Naive B cell (primary cell): ENCODE measurements at places on chromosomes 12 and 14. TPM values are rescaled to one million over a fixed set of nuclear protein-coding genes. Genes with fewer than 3 reads are reported as not detected.

DNA sequence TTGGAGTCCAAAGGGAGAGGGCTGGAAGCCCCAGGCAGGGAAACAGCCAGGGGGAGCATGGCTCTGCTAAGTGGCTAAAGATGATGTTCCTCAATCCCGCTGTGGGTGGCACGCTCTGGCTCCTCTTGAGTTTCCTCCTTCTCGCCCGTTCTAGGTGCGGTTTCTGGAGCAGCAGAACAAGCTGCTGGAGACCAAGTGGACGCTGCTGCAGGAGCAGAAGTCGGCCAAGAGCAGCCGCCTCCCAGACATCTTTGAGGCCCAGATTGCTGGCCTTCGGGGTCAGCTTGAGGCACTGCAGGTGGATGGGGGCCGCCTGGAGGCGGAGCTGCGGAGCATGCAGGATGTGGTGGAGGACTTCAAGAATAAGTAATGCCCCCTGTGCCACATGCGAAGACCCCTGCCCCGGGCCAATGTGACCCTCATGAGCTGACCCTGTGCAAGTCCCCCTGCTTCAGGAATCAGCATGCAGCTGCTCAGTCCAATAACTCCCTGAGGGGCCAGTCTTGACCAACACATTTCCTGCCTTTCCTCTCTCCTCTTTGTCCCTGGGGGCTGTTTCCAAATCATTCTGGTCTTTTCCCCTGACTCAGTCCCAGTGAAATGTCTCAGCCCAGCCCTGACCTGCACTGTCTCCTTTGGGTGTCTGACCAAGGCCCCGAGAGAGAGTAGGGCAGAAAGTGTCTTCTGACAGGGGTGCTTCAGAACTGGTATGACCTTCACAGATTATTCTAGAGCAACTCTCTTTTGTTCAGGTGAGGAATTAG lies 2.1 kb downstream of the KRT7 start:
- H3K36me3 ChIP-seq, result no peaks in the 10 kb centered on the region
- no peaks in the 10 kb centered on the region for H3K4me1 ChIP-seq
- peaks cover 63% of the 10 kb centered on the region for H3K27me3 ChIP-seq
- no peak for DNase-seq

DNA sequence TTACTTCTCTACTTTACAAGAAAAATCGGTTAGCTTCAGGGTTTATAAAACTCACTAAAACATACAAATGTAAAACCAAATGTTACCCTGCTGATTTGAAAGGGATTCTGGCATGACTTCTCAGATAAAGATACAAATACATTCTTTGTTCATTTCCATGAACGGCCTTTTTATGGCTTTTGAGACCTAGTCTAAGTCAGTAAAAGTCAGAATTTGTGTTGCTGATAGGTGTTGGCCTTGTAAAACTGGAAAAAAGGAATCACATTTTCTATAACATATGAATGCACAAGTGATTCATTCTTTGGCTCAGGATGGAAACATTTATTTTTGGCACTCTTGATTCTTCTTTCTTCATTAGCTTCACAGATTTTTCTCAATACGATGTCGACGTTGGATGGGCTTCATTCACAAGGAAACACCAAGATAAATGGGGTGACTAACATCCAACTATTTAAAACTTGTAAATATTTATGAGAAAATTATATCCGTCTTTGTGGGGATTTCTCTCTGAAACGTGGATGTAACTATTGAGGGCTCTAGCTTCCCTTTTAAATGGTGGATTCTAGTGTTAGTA lies 27.0 kb upstream of the CPM start:
- H3K27me3 ChIP-seq, result no peaks in the 10 kb centered on the region
- H3K4me1 ChIP-seq, result peaks cover 9% of the 10 kb centered on the region
- H3K36me3 ChIP-seq, result no peaks in the 10 kb centered on the region
- no peak overlapping the region for H3K27ac ChIP-seq

GRCh38 chr12:52228931-52229330 lies 4.1 kb upstream of the KRT7 start:
- H3K4me1 ChIP-seq, result no peaks in the 10 kb centered on the region
- DNase-seq, result no peak
- H3K27me3 ChIP-seq, result peaks cover 45% of the 10 kb centered on the region
- H3K4me3 ChIP-seq, result no peak overlapping the region
- H3K27ac ChIP-seq, result no peak overlapping the region
- no peaks in the 10 kb centered on the region for H3K36me3 ChIP-seq

GRCh38 chr12:131038159-131038558 lies 84.5 kb downstream of the ADGRD1 start:
- peak overlapping the region; percentile 30 for H3K27ac ChIP-seq
- H3K27me3 ChIP-seq, result no peaks in the 10 kb centered on the region
- DNase-seq, result no peak

DNA sequence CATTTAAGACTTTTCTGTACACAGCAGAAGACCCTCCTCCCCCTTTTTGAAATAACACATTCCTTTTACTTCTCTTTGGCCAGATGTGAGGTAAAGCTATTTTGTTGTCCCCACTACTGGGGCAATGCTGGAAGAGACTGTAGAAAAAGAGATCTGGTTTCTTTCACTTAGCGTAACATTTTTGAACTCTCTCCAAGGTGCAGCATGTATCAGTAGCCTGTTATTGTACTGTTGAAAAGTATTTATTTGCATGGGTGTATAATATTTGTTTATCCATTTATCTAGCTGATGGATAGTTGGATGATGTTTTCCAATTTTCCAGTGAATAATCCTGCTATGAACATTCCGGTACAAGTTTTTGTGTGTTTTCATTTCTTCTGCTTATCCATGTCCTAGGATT lies 335.2 kb downstream of the SOX5 start:
- no peaks in the 10 kb centered on the region for H3K36me3 ChIP-seq
- no peaks in the 10 kb centered on the region for H3K27me3 ChIP-seq
- H3K4me3 ChIP-seq, result no peak overlapping the region
- no peaks in the 10 kb centered on the region for H3K4me1 ChIP-seq

DNA sequence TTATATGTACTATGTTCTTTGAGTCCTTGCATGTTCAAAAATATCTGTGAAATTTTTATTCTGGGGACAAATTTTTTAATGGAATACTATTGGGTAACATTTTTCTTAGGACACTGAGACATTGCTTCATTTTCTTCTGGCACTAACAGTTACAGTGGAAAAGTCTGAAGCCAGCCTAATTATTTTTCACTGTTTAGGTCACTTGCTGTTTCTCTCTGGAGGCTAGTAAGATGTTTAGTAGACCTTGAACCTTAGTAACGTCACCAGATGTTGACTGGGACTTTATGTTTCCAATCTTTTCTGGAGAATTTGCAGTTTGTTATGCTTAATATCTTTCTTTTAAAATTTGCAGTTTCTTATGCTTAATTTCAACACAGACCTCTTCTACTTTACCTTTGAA lies 12.3 kb upstream of the EPYC start:
- H3K36me3 ChIP-seq, result no peaks in the 10 kb centered on the region
- no peak overlapping the region for H3K27ac ChIP-seq

DNA sequence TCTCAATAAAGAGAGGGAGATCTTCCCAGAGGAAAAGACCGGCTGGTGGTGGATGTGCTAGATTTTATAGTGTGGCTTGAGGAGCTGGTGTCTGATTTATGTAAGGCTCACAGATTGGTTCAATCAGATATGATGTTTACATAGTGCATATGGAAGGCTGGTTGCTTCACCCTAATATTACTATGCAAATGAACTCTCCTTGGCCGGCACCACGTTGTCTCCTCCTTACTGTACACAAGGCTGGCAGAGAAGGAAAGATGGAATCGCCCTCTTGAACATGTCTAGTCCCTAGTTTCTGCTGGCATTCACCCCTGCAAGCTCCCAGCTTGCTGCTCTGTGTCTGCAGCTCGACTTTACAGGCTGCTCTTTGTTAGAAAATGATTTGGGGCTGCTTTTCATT lies 8.9 kb downstream of the FAM186A start:
- no peak for DNase-seq
- no peak overlapping the region for H3K27ac ChIP-seq
- H3K36me3 ChIP-seq, result no peaks in the 10 kb centered on the region
- no peaks in the 10 kb centered on the region for H3K27me3 ChIP-seq
- H3K4me1 ChIP-seq, result peaks cover 8% of the 10 kb centered on the region

- H3K27me3 ChIP-seq, result no peaks in the 10 kb centered on the region
- H3K36me3 ChIP-seq, result no peaks in the 10 kb centered on the region
- H3K27ac ChIP-seq, result no peak overlapping the region
- no peaks in the 10 kb centered on the region for H3K4me1 ChIP-seq
- DNase-seq, result no peak
Measured at GRCh38 chr12:41289501-41289900, 101.4 kb downstream of the PDZRN4 start.

DNA sequence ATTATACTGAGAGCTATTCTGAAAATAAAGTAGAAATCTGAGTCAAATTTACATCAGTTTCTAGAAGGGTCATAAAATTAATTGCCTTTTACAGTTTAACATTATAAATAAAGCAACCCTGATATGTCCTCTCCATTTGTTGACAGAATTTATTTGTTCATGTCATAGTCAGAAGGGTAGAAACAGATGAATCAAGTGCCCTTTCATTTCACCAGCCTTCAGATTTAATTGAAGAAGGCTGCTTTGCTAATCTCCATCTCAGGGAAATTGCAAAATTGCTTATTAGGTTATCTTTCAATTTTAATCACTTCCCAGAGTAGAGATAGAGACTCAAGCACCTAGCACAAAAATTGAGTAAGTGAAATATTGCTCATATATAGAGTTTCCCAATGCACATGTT lies 76.8 kb downstream of the ATXN7L3B start:
- no peak overlapping the region for H3K4me3 ChIP-seq
- no peak overlapping the region for H3K27ac ChIP-seq
- H3K36me3 ChIP-seq, result no peaks in the 10 kb centered on the region
- H3K4me1 ChIP-seq, result no peaks in the 10 kb centered on the region
- H3K27me3 ChIP-seq, result no peaks in the 10 kb centered on the region

DNA sequence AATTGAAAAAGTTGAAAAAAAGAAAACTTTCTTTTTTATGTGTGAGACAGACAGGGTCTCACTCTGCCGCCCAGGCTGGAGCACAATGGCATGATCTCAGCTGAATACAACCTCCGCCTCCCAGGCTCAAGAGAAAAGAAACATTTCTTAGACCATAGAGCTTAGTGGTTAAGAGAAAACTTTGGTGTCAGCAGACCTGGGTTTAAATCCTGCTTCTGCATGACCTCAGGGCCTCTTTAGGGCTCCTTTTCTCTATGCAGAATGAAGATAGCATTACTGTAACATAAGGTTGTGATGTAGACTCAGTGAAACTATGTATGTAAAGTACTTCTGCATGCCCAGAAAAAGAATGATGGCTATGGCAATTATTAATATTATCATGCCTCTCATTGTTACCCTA lies 104.7 kb upstream of the NUDT4 start:
- H3K27me3 ChIP-seq, result no peaks in the 10 kb centered on the region
- no peak overlapping the region for H3K4me3 ChIP-seq
- H3K4me1 ChIP-seq, result no peaks in the 10 kb centered on the region
- no peak overlapping the region for H3K27ac ChIP-seq
- H3K36me3 ChIP-seq, result peaks cover 5% of the 10 kb centered on the region

Gene WNT5B
- polyA plus RNA-seq, result not detected

Gene PLXNC1
- 4.2 TPM for polyA plus RNA-seq

Gene SDR9C7
- not detected for polyA plus RNA-seq

Gene PALS1
- 3.8 TPM for polyA plus RNA-seq

Gene TSPAN8
- not detected for polyA plus RNA-seq

Gene POTEG
- polyA plus RNA-seq, result not detected
